ENCODE measurements at places on chromosomes 5 and 9.

GRCh38 chr9:17491780-17492179 lies 87.1 kb upstream of the SH3GL2 start:
- DNase-seq, result no peak

DNA sequence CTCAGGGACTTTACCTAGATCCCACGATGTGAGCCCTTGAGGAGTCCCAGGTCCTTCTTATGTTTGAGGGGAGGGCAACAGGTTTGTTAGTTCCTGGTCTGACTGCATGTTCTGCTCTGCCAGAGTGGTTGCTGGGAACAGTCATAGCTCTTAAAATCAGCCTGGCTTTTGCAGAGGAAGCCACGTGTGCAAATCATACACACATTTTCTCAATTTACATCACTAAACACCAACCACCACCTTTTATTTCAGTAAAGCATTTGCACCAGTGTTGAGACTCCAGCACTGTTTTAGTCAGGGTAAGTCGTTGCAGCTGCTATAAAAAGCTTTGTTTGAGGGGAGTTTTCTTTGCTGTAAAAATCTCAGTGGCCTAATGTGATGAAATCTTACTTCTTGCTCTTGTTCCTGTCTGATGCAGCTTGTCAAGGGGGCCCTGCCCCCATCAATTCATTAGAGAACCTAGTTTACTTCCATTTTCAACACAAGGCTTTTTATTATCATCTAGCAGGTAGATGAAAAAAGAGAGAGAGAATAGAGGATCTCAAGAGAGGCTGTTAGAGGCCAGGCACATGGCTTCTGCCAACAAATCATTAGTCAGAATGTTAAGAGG lies 70.3 kb upstream of the VCAN start:
- no peak for DNase-seq

DNA sequence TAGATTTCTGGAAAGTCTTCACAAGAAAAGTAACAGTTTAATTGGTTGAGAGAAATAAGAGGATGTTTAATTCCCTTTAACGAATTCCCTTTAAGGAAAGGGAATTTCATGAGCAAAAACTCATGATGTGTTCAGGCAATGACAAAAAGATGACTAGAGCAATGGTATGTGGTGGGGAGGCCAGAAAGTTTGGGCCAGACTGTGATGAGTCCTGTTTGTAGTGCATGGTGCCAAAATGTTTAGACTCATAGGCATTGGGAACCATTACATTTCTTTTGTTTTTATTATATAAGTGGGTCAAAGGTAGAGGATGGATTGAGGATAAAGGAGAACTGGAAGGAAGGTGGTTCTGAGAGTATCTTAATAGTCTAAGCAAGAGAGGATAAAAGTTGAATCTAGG lies 10.9 kb downstream of the CNTRL start:
- DNase-seq, result no peak

DNA sequence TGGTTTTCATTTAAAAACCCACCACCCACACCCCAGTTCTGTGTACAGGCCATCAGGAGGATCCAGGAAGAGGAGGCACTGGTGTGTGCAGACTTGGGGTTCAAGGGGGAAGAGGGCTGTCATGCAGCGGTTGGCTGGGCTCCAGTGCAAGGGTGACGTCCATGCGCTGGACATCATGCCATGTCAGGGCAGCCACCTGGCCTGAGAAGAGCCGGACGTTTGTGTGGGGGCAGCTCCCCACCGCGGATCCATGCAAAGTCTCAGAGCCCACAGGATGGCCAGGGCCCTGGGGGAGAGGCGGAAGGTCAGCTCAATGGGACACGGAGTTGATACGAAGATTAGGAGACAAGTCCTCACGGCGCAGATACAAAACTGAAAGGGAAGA lies 11.1 kb downstream of the BRD9 start:
- no peak for DNase-seq

GRCh38 chr9:117704597-117704996 lies 394 bp downstream of the TLR4 start:
- no peak for DNase-seq

DNA sequence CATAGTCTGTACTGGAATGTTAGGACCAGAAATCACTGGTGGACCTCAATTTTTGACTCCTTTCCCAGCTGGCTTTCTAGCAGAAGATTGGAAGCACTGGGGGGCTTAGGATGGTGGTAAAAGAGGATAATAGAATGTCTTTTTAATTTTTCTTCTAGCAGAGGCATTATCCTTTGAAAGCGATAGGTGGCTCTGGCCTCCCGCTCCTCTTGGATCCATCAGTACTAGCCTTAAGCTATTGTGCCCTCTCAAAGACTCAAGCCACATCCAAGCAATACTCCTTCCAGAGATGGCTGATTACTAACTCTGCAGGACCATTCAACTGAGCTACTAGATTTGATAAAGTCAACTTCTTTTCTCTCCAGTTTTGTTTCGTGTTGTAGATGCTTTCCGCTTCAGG lies 610.6 kb downstream of the CDH12 start:
- DNase-seq, result no peak

Data from hindlimb muscle (tissue), 1 donor.